Right lung (tissue), 10 donors: ENCODE measurements at places on chromosomes 3 and 15.

DNA sequence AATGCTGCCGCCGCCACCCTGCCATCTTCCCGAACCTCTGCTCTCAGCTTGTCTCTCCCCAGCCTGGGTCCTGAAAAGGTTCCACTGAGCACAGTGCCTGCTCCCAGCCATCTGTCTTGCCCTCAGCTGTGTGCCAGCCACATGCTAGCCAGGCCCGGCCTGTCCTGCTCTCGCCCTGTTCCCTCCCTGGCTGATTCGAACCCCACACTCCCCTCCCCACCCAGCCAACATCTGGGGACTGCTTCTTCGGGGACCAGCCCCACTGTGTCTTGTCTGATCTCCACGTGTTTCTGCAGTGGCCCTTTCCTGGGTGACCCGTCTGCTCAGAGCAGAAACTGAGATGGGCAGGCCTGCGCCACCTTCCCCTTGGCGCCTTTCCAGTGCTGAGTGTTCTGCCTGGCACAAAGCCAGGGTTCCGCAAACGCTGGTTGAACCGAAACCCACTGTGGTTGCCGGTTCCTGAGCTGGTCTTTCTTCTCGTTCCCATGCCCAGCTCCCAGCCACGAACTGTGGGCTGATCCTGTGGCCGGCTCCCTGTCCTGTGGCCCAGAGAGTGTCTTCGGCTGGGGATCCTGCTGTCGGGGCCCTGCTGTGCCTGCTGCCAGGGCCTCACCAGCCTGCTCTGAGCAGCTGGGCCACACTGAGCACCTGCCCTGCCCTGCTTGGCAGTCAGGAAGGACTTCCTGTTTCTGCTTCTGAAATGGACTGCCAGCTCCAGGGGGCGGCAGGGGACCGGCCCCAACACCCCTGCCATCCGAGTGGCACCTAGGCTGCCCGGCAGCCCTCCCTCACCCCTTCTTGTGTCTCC is 62.7 kb upstream of the KLF13 start:
- DNase-seq, result peak; percentile 54

GRCh38 chr15:74159773-74160172 is 13.7 kb upstream of the ISLR start:
- DNase-seq, result no peak

DNA sequence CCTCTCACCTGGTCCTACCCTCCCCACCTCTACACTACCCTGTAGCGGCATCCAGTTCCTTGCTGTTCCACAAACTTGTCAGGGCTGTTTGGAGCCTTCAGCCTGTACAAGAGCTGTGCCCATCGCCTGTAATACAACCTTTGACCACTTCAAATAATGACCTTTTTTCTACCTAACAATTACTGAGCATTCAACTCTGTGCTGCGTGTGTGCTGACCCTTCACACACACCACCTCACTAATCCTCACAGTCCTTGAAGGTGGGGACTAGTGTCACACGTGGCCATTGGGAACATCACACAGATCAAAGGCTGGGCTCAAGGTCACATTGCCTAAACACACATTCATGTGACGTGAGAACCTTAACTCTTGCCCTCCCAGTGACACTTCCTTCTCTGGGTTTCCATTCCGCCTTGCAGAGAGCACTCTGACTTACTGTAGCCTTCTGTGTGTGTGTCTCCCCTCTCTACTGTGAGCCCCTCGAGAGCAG is 3.1 kb downstream of the C3orf20 start:
- DNase-seq, result no peak

DNA sequence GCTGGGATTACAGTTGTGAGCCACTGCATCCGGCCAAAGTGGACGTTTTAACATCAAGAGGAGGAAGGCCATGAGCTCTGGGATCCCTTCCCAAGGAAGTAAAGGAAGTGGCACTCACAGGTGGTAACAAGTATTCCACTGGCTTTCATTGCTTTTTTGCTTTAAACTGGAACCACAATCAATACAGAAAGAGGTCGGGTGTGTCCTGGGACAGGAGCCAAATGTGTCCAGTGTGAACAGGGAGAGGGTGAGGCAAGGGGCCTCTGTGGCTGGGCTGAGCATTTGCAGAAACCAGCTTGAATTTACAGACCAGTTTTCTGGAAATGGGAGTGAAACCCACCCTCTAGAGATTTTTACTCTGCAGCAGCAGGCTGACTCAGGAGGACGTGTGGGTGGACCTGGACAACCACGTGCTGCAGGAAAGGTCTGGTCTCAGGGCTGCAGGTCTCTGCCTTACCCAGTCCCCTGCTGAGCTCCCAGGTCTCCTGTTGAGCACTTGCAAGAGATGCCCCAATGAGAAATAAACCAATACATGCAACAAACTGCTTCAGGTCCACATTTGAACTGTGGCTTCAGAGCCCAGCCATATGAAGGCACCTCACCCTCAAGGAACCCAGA is 42.8 kb upstream of the TMEM115 start:
- DNase-seq, result no peak

DNA sequence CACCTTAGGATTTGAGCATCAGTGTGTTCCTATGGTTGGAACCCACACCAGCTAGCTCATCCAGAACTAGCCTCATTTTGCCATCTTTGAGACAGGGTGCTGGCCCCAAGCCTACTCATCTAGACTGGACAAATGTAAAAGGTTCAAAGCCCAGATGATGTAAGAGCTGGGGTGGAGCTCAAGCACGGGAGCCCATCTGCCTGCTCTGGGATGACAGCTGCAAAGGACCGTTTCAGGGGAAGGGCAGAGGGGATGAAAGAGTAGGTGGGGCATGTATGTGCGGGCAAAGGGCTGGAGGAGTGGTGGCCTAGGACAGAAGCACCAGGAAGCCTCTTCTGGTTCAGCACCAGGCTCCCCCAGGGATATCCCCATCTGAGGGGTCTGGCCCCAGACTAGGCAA is 15.8 kb downstream of the CLK3 start:
- no peak for DNase-seq

- peak; percentile 99 for DNase-seq
Measured at GRCh38 chr3:14178247-14179113, at the start of the genes LSM3 and XPC. Gene LSM3, plus strand, starts transcription at chr3:14178817. Its CDS starts 44 bp downstream, at chr3:14178861. Gene XPC, minus strand, starts transcription at chr3:14178601. Its CDS starts 33 bp downstream, at chr3:14178568.

DNA sequence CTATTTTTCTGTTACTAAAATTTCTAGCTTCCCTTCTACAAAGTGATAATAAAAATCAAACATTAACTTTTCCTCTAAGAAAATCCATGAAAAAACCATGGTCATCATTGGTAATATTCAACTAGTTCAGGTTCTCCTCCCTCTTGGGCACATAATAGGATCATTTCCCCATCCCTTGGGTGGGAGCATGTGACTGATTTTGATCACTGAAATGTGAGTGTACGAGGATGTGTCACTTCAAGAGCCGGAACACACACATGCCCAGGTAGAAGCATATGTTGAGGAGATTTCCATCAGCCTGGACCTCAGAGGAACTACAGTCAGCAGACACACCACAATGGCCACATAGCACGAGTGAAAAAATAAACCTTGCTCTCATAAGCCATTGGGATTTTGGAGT is 36.1 kb downstream of the AP3S2 start:
- no peak for DNase-seq

DNA sequence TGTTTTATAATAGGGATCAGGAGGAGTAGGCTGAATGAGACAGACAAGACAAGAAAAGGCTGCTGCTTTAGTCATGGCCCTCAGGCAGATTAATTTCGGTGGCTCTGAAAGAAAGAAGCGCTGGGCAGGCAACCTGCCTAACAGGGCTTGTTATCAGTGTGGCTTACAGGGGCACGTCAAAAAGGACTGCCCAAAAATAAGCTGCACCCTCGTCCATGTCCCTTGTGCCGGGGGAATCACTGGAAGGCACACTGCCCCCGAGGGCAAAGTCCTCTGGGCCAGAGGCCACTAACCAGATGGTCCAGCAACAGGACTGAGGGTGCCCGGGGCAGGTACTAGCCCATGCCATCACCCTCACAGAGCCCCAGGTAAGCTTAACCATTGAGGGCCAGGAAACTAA is 188.5 kb downstream of the IGSF11 start:
- DNase-seq, result no peak

DNA sequence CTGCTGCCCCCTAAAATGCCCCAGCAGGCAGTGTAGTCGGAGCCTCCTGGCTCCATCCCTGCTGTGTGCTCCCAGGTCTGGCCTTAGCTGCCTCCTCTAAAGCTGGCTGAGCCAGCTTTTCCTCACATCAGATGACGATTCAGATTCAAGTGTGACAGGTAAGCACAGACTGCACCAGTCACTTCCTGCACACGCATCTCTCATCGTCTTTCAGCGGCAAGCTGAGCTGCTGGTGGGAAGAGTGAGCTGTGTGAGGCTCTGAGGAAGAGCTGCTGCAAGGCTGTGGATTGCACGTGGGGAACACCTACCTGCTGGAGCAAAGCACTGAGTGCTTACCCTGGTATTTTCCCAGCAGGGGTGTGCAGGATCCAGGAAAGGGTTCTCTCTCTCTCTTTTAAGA is 88.4 kb upstream of the RPL32 start:
- no peak for DNase-seq

DNA sequence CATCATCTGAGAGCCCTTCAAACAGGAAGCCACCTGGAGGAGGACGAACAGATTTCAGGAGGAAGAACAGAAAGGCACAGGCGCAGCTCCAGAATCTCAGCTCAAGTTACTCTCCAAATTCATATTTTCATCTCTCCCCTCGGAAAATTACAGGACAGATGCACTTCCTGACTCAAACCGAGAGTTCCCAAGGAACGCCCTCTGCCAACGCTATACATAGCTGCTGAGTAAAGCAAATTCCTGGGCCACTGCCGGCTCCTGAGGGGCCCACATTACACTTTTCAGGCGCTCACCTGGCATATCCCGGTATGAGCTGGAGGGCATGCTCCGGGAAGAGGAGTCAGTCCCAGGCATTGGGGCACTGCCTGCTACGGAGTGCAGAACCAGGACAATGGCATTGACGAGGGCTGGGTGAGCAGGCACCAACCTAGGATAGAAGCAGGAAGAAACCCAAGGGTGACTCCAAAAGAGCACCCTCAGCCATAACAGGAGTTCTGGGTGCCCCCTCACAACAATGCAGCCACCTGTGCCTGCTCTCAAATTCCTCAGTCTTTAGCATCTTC is 11.2 kb downstream of the UBL7 start:
- no peak for DNase-seq

DNA sequence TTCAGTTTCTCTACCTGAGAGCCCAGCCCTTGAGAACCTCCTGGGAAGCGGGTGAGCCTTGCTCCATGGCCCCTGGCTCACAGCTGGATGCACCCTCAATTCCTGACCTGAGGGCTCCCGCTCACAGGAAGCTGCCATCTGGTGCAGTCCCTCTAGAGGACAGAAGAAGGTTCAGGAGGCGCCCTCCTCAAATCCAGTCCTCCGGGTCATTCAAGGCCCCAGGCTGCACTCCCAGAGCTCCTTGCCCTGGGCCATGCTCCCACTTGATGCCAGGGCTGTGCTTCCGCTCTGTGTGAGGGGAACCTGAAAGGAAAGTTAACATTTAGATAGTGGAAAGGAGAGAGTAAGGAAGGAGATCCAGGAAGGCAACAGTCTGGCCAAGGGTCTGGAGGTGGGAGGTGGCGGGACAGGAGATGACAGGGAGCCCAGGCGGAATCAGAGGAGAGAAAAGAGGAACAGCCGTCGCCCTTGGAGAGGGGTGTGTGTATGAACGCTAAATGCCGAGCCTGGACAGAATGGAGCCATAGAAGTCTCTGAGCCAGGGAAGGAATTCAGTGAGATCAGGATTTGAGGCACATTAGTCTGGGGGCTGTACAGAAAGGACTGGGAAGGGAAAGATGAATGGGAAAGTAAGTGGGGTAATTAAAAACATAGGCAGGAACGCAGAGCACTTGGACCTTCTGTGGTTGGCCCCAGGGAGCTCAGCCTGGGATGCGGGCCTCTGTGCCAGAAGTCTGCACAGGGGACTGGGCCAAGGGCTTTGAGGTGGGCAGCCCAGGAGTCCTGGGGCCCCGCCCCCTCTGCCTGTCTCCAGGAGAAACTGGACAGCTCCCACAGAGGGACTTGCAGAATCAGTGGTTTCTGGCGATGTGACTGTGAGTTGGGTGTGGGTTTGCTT is 26.1 kb downstream of the TBC1D21 start:
- DNase-seq, result no peak

- DNase-seq, result no peak
Measured at GRCh38 chr15:92166751-92167405, 226.8 kb upstream of the ST8SIA2 start.

- DNase-seq, result no peak
Measured at GRCh38 chr3:365268-365667, 168.7 kb downstream of the CHL1 start.

- no peak for DNase-seq
Measured at GRCh38 chr3:136255672-136256406, 5.7 kb downstream of the PCCB start.

DNA sequence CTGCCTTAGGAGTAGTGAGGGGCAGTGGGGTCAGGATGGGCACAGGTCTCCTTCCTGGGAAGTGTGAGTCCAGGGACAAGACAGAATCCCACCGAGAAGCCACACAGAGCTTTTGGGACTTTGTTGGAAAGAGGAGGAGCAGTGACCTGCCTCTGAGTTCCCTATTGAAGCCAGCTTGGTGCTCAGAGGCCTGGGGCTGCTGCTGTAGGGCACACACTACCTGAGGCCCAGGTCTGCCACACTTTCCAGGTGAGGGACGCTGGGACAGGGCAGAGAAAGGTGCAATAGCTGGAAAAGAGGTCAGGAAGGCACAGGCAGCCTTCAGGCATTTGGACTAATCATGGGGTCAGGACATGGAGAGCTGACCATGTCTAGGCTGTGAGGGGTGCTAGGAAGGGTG is 67.7 kb downstream of the SCN5A start:
- DNase-seq, result no peak

GRCh38 chr15:32888221-32888761 is 170.5 kb downstream of the GREM1 start:
- no peak for DNase-seq

DNA sequence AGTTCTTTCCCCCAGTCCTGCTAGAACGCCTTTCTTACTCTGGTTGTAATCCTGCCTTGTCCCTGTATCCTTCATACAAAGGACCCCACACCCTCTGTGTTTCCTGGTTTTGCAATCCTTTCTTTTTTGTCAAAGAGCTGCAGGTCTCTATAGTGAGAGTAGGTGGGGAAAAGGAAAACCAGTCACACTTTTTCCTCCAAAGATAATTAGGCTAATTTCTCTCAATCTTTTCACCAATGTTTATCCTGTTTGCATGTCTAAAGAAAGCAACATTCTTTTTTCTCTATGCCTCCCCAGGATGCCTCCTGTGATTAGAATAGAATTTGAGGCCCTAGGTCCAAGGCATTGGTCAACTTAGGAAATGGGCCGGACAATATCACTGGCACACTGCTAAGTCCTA is 25.4 kb downstream of the SEMA6D start:
- DNase-seq, result no peak

DNA sequence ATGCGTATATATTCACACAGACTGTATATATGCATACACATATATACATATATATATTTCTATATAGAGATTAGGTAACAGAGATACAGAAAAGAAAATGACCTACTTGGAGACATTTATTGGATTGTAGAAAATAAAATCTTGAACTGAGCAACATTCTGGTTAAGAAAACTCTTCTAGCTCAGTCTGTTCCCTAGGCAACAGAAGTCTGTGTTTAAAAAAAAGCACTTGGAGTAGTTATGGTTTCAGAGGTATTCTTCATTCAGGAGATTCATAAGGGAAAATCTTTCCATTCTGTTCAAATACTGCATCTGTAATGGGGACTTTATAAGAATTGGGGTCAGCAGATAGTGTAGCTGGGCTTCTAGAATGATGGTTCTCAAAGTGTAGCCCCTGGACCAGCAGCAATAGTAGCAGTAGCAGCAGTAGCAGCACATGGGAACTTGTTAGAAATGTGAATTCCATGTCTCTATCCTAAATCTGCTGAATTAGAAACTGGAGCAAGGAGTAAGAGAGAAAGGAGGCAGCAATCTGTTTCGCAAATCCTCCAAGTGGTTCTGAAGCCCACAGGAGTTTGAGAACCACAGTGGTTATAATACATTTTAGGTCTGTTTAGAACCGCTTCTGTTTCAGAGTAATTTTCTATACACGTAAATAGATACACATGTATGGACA is 112.8 kb upstream of the TMEM108 start:
- no peak for DNase-seq
